ENCODE measurements at places on chromosomes 3 and 15.

DNA sequence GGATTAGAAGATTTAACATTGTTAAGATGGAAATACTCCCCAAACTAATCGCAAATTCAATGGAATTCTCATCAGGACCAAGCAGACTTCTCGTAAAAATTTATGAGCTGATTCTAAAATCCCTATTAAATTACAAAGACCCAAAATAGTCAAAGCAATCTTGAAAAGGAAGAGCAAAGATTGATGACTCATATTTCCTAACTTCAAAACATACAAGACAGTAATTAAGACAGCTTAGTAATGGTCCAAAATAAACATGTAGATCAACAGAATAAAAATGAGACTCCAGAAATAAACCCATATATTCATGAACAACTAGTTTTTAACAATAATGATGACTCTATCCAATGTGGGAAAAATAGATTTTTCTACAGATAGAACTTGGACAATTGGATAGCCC lies 148.7 kb downstream of the SI start:
- no peak for DNase-seq

GRCh38 chr15:80162059-80162554 lies 9.3 kb downstream of the FAH start:
- no peak for DNase-seq

- no peak for DNase-seq
Observed at GRCh38 chr3:124407260-124407659, 323.0 kb upstream of the UMPS start.

GRCh38 chr15:89794627-89795241 lies 18.6 kb downstream of the MESP2 start:
- DNase-seq = no peak

DNA sequence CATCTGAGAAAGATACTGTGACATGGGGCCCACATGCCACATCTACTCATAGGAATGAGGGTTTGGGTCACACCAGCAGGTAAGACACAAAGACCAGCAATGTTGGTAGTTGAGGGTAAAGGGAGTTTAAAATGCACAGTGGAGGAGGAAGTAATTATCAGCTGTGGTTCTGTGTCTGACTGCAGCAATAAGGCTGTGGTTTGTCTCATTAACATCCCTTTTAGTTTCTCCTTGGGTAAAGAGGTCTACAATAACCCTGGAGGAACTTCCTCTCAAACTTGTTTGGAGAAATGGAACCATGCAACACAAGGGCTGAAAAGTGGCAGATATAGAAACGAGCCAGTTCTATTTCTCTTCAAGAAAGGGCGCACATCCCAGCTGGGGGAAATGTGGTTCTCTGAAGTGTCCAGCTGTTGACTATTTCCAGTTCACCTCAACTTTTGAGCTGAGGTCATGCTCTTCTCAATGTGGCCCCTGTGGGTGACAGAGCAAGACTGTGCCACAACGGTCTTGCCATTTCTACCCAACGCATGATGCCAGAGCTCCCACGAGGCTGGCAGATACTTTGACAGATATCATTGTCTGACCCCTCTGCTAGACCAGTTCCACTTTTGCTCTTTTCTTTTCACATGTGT lies 234.3 kb downstream of the SQOR start:
- DNase-seq = no peak

- no peak for DNase-seq
Observed at GRCh38 chr15:38070778-38071177, 136.3 kb downstream of the TMCO5A start.

- DNase-seq = no peak
Observed at GRCh38 chr15:69093127-69093526, 67.3 kb upstream of the GLCE start.

- no peak for DNase-seq
Observed at GRCh38 chr3:77939726-77940125, 899.8 kb downstream of the ROBO2 start.

DNA sequence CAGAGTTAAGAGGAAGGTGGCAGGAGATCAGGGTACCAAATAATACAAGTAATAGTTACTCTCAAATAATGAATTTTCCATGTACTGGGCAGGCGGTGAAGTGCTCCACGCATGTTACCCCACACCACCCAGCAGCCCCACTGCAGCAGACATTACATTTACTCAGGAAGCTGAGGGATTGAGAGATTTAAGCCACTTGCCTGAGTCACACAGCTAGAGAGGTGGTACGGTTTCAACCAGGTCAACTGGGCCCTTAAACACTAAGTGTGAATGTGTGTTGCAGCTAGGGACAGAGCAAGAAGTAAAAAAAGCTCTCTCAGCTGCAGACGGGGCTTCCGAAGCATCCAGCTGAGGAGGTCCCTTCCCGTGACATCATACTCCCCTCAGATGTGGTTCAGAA lies 91.3 kb downstream of the PRICKLE2 start:
- no peak for DNase-seq

DNA sequence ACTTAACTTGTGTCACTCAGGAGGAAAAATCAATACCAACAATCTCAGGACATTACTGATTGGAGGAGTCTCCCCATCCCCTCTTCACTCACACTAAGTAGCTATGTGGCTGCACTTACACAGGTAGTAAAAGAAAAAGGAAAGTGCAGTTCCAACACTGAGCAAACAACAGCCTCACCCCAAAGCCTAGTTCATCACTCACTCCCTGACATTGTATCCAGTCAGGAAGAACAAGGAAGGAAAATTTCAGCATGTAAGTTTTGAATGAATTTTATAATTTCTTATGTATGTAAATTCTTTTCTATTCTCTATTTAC lies 273.4 kb downstream of the IGSF11 start:
- DNase-seq = no peak

- DNase-seq = no peak
Observed at GRCh38 chr3:126153695-126154360, 26.6 kb downstream of the ALDH1L1 start.

DNA sequence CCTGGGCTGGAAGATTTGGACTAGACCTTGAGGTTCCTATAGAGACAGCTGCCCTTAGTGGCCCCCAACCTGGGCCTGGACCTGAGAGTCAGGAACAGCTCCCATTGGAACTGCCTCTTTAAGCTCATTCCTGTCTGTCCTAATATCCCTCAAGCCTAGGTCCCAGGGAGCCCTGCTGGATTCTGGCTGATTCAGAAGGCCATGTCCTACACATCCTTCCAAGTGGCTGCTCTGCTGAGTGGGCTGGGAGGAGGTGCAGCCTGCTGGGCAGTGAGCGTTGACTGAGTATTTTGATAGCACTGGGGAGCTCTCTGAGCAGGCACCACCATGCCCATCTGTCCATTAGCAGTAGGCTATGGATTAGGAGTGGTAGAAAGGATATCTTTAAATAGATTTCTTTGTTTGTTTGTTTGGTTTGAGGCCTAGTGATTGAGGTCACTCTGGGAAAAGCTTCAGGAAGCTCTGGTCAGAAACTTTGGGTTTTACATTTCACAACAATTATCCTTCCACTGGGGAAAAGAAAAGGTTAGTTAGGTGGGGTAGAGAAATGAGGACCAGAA lies 54.6 kb upstream of the ATOSA start:
- no peak for DNase-seq

DNA sequence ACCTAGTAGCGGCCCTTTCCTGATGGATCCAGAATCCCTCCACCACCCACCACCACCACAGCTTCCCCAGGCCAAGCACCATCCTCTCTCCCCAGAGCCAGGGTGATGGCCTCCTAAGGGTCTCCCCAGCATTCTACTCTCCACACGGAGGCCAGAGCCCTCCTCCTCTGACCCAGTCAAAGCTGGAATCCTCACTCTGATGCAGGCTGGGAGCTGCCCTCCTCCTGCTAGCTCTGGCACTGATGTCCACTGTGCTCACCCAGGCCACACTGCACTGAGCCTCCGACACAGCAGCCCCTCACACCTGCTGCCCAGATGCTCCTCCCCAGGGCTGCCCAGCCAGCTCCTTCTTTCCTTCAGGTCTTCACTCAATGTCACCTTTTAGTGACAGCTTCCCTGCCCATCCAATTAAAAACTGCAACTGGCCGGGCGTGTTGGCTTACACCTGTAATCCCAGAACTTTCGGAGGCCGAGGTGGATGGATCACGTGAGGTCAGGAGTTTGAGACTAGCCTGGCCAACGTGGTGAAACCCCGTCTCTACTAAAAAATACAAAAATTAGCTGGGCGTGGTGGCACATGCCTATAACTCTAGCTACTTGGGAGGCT lies 21.0 kb downstream of the XXYLT1 start:
- no peak for DNase-seq

- DNase-seq = no peak
Observed at GRCh38 chr15:78830514-78831228, 19.4 kb upstream of the ADAMTS7 start.

GRCh38 chr3:107441617-107442016 lies 64.4 kb downstream of the CCDC54 start:
- DNase-seq = no peak

GRCh38 chr3:58202917-58203360 lies 7.8 kb downstream of the DNASE1L3 start:
- no peak for DNase-seq

GRCh38 chr3:171644681-171645080 lies 165.6 kb downstream of the PLD1 start:
- no peak for DNase-seq

GRCh38 chr3:141448606-141449220 lies 38.1 kb upstream of the RASA2 start:
- no peak for DNase-seq

DNA sequence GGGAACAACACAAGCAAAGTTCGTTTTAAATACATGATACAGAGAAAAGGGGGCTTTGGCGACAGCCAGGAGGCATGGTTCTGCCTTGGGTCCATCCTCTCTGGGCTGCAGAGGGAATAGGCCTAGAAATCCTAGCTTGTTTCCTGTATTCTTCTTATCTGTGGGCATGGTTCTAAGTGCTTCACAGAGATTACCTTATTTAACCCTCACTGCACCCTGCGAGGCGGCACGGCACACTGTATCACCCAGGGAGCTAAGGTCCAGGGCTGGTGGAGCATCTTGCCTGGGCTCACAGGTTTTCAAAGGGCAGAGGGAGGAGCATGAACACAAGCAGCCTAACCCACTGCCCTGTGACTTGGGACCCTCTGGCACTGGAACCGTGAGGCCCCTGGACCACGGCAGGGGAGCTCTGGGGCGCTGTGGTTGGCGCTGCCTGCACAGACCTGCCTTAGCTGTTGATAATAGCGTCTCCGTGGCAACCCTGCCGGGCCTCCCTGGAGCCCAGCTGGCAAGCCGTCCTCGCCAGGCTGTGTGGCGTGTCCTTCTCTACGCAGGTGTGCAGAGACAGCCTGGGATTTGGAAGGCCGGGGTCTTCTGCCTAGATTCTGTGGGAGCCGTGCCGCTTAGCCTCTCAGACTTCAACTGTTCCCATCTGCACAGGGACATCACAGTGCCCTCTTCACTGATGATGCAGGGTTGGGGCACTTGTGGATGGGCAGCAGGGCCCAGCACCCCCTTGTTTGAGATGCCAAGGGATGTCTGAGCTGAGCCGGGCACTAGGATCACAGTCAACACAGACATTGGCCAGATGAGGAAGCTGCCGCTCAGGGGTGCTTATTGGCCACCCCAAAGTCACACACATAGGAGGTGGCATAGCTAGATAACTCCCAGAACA lies 154.6 kb upstream of the TLE3 start:
- no peak for DNase-seq

DNA sequence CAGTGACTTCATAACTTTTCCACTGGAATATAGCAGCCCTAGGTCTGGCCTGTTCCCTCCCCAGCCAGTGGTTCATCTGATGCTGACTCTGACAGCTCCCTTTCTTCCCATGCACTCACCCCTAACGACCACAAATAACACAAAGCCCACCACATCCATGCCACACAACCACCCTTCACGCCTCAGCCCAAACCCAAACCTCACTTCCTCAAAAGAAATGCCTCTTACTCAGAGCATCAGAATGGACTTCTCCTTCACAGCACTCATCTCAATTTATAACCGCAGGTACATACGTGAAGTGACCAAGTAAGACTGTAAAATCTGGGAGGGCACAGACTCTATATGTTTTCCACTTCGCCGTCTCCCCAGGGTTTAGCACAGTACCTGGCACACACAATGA lies 1.1 kb downstream of the RBSN start:
- DNase-seq = no peak

GRCh38 chr15:42010434-42010833 lies 10.4 kb downstream of the PLA2G4E start:
- DNase-seq = no peak

DNA sequence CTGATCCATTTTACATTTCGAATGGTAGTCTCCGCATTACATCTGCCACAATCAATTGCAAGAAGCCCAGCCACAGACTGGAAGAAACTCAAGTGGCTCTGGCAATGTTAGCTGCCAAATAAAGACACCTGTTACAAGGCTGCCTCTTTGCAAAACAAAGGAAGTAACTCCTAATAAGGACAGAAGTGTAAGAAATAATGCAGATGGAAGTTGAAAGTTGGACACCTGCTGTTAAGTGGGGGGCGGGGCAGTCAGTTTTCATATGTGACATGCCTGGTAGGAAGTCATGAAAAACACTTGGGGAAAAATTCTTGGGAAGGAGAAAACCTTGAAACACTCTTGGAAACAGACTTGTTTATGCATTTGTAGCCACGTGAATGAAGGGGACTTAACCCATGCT lies 54.1 kb upstream of the ATP2C1 start:
- no peak for DNase-seq

DNA sequence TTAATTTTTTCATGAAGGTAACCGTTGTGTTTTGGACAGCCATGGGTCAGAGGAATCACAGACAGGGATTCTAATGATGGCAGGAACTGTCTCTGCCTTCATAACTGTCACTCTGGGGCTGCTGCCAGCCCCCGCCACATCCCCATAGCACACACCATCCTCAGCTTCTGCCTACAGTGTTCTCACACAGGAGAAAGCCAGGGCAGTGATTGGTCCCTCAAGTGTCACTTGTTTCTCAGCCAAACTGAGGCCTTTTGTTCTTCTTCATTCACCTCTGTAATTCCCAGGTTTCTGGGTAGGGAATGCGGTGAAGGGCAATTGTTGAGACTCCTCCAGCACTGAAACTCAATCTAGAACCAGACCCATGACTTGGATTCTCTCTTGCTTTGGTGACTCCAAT lies 65.4 kb upstream of the C3orf80 start:
- no peak for DNase-seq

DNA sequence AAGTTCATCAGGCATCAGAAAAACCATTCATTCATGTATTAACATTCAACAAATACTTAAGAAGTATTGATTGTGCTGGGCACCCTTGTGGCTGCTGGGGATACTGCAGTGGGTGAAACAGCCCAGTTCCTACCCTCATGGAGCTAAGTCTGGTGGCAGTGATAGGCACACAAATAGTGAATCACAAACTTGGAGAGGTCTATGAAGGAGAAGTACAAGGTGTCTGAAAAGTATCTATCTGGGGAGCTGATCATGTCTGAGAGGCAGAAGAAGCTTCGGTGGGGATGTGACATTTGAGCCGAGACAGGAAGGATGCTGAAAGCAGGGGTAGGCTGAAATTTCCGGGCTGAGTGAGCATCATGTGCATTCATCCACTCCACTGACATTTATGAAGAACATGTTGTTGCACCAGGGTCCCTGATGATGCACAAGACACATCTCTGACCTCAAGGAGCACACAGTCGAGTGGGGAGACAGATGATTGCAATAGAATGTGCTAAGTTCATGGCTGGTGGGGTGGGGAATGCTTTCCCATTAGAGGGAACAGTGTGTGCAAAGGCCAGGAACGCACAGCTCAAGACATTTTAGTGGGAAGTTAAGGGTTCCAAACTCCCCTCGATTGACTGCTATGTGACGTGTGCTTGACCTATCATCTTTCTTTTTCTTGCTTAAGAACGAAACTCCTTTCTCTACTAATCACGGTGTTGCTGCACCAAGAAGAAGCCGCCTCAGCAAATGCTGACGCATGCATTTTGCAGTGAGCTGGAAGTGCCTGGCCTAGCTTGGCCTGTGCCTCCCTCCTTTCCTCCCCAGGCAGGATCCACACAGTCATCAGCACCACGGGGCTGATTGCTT lies 309.1 kb upstream of the ICE2 start:
- no peak for DNase-seq

- no peak for DNase-seq
Observed at GRCh38 chr3:151204530-151205402, 1.8 kb upstream of the GPR171 start.
